ENCODE measurements at places on chromosomes 1 and 21. TPM values are rescaled to one million over a fixed set of nuclear protein-coding genes. Genes with fewer than 3 reads are reported as not detected.

DNA sequence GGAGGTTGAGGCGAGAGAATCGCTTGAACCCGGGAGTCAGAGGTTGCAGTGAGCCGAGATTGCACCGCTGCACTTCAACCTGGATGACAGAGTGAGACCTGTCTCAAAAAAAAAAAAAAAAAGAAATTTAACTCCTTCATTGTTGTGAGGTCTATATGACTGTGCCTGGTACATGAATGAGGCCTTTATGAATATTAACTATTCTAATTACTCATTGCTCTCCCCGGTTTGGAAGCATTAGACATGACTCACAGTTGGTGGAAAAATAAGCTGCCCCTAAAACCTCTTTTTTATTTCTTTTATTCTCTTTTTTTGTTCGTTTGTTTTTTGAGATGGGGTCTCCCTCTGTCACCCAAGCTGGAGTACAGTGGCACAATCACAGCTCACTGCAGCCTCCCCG is 3.3 kb downstream of the NPPB start:
- no peak overlapping the region for H3K4me3 ChIP-seq
- peak overlapping the region; percentile 94 for H3K27ac ChIP-seq
- DNase-seq = no peak
- peaks cover 19% of the 10 kb centered on the region for H3K36me3 ChIP-seq
- H3K27me3 ChIP-seq = no peaks in the 10 kb centered on the region
- peaks cover 8% of the 10 kb centered on the region for H3K4me1 ChIP-seq

- DNase-seq = no peak
- H3K27ac ChIP-seq = no peak overlapping the region
- no peaks in the 10 kb centered on the region for H3K4me1 ChIP-seq
- H3K27me3 ChIP-seq = no peaks in the 10 kb centered on the region
- no peak overlapping the region for H3K4me3 ChIP-seq
Measured at GRCh38 chr1:181733486-181733885, 250.2 kb downstream of the CACNA1E start.

DNA sequence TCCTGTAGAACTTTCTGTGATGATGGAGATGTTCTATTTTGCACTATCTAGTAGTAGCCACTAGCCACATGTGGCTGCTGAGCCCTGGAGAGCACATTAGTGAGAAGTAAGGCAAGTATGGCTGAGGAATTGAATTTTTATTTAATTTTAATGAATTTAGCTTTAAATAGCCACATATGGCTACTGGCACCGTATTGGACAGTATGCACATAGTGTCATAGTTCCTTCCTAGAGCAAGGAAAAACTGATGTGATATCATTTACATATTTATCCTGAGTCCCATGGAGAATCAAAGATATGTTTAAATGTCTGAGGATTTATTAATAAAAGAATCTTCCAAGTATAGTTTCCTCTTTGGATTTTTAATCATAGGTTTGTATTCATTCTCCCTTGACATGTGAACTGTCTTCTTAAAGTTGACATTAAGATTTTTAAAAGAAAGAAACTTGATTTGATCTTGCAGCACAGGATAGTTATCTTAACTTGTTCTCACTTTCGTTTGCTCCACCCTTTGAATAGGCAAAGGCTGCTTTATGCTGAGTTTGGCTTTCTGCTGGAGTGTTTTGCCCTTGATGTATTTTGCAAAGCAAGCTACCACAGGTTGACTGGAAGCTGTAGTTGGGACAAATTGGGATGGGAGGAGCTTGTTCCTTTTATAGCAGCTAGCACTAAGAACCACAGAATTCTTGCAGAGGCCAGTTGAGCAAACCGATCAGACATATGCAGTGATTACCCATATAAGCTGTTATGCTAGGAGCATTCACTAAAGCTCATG is 129.7 kb downstream of the VPS13D start:
- peaks cover 65% of the 10 kb centered on the region for H3K36me3 ChIP-seq
- no peaks in the 10 kb centered on the region for H3K27me3 ChIP-seq
- no peak for DNase-seq
- no peak overlapping the region for H3K4me3 ChIP-seq
- no peak overlapping the region for H3K27ac ChIP-seq

Gene KCND3
- total RNA-seq = 19.6 TPM

Gene KCNJ9
- not detected for total RNA-seq

Measured in right atrium auricular region (tissue), 2 donors.